Kasumi-1 (cell line): ENCODE measurements at places on chromosomes 11 and 22.

GRCh38 chr22:36493690-36494110 is 12.3 kb upstream of the TXN2 start:
- peak; percentile 90 for DNase-seq

GRCh38 chr22:30390974-30391691 is 3.9 kb upstream of the RNF215 start:
- peak; percentile 65 for DNase-seq

- DNase-seq, result no peak
These were observed 77.3 kb upstream of the HORMAD2 start for GRCh38 chr22:30002861-30003486.

DNA sequence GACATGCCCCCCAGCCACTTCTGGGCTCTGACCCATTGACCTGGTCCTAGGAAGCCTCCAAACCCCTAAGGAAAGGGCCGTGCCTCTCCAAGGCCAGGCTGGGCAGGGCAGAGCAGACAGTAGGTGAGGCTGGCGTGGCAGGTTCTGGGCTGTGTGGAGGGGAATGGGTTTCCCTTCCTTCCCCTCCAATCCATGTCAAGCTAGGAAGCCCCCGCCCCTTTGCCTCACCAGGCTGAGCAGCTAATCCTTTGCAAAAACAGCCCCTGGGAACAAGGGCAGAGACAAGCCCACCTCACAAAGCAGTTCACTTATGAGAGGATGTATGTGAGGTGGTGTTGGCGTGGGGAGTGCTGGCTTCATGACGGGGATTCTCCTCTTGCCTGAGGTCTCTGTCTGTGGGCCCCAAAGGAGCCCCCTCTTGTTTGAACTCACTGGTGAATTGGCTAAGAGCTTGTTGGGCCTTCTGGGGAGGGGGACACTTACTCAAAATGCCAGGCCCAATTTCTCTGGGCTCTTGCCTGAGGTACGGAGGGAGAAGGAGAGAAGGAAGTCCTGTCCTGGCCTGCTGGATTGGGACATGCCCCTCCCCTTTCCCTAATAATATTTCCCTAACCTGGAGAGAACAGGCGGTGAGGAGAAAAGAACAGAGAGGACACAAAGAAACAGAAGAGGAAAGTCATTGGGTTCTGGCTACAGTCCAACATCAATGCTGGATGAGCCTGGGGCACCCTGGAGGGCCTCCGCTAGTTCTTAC is 1.6 kb upstream of the TRIM29 start:
- DNase-seq, result no peak

DNA sequence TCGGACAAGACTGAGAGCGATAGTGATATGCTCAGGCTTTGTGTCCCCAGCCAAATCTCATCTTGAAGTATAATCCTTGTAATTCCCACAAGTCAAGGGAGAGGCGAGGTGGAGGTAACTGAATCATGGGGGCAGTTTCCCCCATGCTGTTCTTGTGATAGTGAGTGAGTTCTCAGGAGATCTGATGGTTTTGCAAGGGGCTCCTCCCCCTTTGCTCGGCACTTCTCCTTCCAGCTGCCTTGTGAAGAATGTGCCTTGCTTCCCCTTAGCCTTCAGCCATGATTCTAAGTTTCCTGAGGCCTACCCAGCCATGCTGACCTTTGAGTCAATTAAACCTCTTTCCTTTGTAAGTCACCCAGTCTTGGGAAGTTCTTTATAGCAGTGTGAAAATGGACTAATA is 7.5 kb upstream of the FOLR2 start:
- DNase-seq, result peak; percentile 19

DNA sequence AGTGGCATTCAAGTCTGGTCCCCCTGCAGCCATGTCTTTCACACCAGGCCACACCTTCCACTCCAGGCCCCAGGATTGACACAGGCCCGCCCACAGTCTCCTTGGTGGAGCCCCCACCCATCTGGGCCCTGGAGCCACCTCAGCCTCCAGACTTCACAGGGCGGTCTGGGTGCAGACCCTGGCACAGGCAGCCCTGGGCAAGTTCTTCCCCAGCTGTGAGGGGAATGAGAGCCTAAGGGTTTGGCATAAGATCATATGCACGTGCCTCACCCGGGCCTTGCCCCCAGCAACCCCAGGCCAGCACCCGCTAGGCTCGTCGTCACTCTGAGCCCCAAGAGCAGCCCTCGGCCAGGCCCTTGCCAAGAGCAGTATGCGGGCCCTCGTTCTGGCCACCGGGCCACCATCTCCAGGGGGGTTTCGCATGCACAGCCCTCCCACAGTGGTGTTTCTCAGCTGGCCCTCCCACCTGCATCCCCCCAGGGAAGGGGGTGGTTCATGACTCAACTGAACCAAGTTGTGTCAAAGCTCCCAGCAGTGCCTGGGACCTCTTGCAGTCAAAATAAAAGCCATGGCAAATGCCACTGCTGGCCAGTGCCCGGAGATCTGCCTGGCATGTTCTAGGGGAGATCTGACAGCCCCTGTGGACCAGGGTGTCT is 70.4 kb upstream of the KCNQ1OT1 start:
- DNase-seq, result no peak

- DNase-seq, result no peak
These were observed 11.5 kb upstream of the NEAT1 start for GRCh38 chr11:65410936-65411680.

GRCh38 chr11:75500742-75501141 is 25.0 kb downstream of the GDPD5 start:
- no peak for DNase-seq

- DNase-seq, result no peak
These were observed 63.5 kb upstream of the DRD2 start for GRCh38 chr11:113538451-113539412.

DNA sequence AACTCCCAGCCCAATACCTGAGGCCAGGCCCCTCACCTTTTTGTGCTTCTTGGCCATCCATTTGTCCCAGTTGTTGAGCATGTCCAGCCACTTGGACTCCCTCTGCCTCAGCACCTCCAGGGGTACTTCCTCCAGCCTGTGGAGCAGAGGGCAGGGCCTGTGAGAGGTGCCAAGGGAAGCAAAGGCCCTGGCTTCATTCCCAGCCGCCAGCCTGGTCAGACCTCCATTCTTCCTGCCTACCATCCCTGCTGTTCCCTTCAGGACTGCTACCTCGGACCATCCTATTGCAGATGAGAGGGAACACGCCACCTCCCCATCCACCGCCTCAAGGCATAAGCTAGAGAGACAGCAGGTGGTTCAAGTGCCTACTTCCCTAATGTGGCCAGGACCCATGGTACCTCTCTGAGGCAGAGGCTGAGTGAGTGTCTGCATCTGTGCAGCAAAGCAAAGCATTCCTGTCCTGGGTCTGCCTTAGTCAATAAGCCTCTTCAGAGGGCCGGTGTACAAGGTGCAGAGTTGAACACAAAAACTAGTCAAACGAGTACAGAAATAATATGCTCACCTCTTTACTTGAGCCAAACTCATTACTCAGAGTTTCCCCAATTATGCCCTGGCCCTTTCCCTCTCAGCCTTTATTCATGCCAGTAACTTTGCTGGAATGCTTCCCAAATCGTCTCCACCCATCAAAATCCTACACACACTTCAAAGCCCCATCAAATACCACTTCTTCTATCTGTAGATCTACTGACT is 15.4 kb upstream of the CASTOR1 start:
- no peak for DNase-seq

DNA sequence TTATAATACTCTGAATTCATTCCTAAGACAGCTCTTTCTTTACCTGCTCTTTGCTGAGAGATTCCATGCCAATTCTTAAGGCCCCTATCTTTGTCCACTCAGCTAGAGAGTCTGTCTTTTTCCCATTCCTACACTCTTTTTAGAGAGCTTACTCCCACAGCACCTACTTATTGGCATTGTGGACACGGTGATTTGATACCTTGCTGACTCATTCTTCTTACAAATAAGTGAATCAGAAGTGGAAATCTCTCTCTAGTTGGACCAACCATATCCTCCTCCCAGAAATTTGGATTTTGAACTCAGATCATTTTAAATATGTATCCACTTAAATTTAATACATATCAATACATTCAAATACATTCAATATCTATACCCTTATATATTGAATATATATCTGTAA is 32.5 kb upstream of the OR6M1 start:
- DNase-seq, result no peak
